ENCODE measurements at places on chromosomes 5 and 9.
A peak's percentile ranks its signal among the peaks of the same experiment; 100 is the strongest.

GRCh38 chr5:154949781-154950180 lies 8.9 kb downstream of the MRPL22 start:
- DNase-seq, result no peak

- DNase-seq, result no peak
Measured at GRCh38 chr9:27369591-27369990, 72.6 kb upstream of the EQTN start.

- no peak for DNase-seq
Measured at GRCh38 chr9:547314-547713, 294.2 kb upstream of the DMRT1 start.

DNA sequence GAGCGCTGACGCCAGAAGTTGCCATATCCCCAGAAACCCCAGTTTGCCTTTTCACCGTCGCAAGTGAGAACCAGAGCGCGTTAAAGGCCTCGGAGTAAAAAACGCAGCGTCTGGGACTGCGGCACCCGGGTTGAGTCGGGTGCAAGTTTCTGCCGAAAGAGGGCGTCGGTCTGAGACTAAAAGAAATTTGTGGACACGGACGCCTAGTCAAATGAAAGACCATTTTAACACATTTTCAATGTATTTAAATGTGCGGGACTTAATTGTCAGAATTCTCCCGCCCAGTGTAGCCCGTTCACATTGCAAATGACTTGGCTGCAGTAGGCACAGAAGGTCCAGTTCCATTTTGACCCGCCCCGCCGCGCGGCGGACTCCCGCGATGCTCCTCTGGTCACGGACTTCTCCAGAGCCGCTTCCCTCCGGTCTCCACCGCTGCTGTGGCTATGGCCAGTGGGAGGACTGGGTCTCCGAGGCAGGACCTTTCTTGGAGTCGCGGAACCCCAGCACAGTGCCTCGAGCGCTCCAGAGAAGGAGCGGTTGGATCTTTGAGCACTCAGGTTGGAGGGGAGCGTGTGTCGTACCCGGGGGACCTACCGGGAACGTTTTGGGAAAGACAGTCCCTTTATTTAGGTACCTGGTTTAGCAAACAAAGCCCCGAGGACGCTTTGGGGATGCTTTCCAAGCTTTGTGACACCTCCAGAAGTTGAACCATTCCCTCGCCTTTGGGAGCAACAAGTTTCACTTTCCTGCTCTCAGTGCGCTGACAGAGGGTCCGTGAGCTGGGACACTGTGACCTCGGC lies 1.2 kb upstream of the NPR3 start:
- peak; percentile 80 for DNase-seq

DNA sequence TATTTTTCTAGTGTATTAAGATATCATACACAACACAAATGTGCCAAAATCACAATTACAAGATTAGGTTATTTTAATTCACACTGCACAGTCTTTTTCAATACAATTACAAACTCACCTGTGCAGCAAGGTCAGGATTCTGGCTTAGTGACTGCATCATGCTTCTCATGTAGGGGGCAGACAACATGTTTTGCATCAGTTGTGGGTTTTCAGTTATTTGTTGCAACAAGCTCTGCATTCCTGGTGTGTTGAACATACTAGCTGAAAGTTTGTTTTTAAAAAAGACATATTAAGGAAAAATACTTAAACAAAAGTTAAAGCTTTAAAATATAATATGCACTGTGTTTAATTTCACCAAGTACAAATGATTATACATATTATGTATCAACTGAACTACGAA lies 38.7 kb downstream of the UBQLN1 start:
- DNase-seq, result no peak

GRCh38 chr9:134928436-134929192 lies 10.9 kb upstream of the FCN1 start:
- DNase-seq, result no peak

DNA sequence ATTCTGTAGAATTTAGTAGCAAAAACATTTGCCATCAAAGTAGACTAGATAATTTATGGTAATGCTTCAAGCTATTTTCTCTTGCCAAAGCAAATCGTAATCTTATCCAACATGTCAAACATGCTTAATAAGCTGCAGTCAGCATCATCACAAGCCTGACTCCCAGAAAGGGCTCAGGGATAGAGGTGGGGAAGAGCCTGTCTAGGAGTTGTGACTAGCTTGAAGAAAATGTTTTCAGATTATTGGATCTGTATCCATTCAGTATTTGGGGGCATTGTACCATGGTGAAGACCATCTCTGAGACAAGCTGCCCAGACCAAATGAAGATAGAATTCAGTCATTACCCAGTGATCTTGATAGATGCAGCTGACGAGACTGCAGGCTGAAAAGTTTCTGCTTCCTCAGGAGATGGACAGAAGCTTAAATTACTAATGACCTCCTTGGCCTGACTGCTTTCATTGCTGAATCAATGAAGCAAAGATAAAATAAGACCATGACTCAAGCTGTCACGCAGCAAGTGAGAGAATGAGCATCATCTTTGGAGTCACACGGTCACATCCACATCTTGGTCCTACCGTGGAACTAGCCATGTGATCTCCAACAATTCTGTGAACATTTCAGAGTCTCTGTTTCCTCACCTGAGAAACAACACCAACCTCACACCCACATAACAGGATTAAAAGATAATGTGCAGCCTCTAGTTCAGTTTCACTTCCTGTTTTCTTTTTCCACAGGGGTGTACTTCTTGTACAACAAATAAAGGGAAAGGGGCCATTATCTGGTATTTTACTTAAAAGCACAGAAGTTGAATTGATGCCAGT lies 9.4 kb downstream of the ERAP2 start:
- no peak for DNase-seq

GRCh38 chr9:112166176-112167140 lies 8.6 kb downstream of the SUSD1 start:
- peak; percentile 54 for DNase-seq

DNA sequence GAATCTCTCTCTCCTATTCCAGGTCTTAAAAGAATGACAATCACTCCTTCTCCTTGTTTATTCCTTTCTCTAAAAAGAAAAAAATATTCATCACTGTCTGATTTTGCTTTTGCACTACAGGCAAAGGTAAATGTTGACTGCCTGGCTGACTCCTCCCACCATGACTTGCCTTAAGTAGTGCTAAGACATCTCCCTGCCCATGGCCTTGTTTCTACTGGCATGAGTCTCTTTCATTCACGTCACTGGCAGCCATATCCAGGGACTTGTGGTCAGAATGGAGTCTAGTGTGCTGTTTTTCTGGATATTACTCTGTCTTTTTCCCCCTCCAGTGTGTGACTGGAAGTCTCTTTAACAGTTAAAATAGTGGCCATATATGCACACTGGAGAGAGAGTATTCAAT lies 522.9 kb upstream of the DAB2 start:
- DNase-seq, result no peak

Data from HuH-7 (cell line).